Right cardiac atrium (tissue), 5 donors: ENCODE measurements at places on chromosomes 7 and 10.

DNA sequence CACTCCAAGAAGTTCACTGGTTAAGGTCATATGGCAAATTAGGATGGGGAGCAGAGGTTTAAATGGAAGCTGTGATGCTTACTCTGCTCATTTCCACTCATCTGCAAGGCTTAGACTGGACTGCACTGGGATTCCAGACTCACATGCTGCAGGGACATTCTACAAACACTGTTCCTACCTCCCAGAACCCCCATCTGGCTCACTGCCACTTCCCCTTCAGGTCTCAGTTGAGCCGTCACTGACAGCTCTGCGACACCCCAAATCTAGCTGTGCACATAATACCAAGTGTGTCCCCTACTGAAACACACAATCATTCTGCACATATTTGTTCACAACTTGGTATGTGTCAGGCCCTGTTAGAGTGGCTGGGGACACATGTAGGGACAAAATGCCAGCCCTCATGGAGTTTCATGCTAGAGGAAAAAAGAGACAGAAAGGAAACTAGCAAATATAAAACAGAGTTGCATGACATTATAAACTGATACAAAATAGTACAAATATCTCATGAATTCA lies 5.4 kb downstream of the PRKCQ start:
- DNase-seq: no peak

DNA sequence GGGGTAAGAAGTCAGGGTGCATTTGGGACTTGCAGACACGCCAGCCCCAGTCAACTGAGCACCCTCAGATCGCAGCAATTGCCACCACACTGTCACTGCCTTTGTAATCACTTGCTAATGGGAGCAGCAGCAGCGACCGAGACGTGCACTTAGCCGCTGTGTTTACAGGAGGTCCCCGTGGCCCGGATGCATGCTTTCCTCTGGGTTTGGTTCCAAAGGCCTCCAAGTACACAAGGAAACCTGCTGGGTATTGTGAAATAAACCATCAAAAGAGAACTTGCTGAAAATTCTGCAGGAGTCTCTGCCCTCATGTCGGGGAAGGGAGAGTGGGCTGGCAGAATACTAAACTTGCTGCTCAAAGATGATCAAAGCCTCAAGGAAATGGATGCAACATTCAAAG lies 341.7 kb downstream of the DNAJB6 start:
- DNase-seq: no peak

DNA sequence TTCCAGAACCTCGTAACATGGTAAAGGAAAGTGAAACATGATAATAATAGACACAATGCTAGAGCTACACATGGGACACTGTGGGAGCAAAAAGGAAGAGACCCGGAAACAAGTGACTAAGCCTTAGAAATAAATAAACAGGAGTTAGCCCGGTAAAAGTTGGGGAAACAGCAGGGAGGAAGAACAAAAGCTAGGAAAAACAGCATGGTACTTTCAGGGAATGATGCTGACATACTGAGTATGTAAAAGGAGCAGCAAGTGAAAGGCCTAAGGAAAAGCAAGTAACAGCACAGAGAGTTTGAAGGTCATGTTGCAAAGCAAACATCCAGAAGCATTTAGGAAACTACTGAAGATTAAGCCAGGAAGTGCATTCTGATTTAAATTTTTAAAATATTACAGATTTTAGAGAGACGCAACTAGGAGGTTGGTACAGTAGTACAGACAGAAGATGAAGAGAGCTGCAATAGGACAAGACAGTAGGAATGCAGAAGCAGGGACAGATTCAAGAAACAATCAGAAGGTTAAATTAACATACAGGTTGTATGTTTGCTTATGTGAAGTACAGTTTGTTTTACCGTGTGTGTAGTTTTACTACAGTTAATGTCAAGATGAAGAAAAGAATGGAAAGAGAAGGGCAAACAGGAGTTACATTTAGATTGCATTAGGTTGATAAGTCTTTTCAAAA lies 63.7 kb downstream of the ARHGAP12 start:
- no peak for DNase-seq

- DNase-seq: no peak
These were observed 378.5 kb upstream of the SEMA3C start for GRCh38 chr7:81297317-81297716.

- DNase-seq: no peak
These were observed 9.2 kb upstream of the GIMAP5 start for GRCh38 chr7:150728011-150728410.

DNA sequence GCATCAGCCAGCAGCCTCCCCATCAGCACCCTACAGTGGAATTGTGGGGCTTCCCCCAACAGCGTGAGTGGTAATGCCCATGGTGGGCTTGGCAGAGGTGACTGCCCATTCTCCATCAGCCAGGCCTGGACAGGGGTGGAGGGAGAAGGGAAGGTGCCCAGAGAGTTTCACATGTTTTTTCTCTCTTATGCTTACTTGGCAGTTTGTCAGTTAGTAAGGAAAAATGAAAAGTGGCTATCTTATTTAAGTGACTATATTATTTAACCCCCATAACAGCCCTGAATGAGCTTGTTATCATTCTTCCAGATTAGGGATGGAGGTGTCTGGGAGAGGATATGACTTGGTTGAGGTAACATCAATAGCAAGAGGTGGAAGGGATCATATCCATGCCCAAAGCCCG lies 921.7 kb downstream of the GRID1 start:
- no peak for DNase-seq

- DNase-seq: no peak
These were observed 184.5 kb downstream of the PRKCQ start for GRCh38 chr10:6395606-6396005.

- DNase-seq: no peak
These were observed 169.6 kb downstream of the SRPK2 start for GRCh38 chr7:105218939-105219770.

- no peak for DNase-seq
These were observed 359.9 kb downstream of the GLRX3 start for GRCh38 chr10:130495891-130496636.

DNA sequence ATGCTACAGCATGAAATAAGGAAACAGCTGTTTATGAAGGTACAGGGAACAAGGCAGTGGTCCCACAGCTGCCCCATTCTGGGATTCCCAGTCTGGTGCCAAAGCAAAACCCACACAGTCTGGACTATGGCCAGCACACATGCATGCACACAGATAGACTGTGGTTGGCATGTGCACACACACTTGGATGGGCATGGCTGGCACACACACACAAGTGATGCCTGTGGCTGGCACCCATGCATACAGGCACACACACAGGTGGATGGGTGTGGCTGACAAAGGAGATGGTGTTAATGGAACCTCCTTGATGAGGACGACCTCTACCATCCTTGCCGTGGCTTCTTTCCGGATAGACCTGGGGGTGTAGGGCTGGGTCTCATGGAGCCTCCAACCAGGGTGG lies 114.0 kb upstream of the LYZL2 start:
- DNase-seq: no peak

GRCh38 chr10:116829711-116830110 lies 19.6 kb upstream of the ENO4 start:
- DNase-seq: no peak

GRCh38 chr10:95500097-95500496 lies 61.1 kb downstream of the SORBS1 start:
- DNase-seq: no peak

GRCh38 chr10:1411956-1412355 lies 325.4 kb downstream of the ADARB2 start:
- no peak for DNase-seq

- DNase-seq: no peak
These were observed 183.7 kb upstream of the SH2B2 start for GRCh38 chr7:102103027-102103372.

GRCh38 chr10:114046087-114046458 lies 2.4 kb downstream of the ADRB1 start:
- DNase-seq: no peak

DNA sequence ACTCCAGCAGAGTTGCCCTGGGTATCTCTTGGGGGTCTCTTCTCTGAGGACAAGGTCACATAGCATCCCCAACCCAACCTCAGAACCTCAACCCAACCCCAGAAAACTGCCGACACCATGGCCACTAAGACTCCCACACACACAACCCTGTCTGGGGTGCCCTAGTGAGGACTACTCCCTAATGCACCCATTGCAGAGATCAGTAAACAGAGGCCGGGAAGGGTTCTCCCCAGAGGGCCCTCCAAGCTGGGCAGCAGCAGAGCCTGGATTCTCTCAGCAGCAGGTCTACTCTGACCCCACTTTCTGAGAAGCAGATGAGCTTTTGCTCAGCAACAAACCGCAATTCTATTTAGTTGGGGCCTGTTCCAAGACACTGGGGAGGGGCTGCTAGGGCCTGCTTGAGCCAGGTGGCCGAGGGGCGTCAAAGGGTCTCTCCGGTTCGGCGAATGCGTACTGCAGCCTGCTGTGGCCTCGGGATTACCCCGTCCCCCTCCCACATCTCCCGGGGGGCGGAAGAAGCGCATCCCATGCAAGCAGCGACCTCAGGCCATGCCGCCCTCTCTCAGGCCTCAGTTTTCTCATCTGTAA lies 828 bp downstream of the OGDHL start:
- no peak for DNase-seq

DNA sequence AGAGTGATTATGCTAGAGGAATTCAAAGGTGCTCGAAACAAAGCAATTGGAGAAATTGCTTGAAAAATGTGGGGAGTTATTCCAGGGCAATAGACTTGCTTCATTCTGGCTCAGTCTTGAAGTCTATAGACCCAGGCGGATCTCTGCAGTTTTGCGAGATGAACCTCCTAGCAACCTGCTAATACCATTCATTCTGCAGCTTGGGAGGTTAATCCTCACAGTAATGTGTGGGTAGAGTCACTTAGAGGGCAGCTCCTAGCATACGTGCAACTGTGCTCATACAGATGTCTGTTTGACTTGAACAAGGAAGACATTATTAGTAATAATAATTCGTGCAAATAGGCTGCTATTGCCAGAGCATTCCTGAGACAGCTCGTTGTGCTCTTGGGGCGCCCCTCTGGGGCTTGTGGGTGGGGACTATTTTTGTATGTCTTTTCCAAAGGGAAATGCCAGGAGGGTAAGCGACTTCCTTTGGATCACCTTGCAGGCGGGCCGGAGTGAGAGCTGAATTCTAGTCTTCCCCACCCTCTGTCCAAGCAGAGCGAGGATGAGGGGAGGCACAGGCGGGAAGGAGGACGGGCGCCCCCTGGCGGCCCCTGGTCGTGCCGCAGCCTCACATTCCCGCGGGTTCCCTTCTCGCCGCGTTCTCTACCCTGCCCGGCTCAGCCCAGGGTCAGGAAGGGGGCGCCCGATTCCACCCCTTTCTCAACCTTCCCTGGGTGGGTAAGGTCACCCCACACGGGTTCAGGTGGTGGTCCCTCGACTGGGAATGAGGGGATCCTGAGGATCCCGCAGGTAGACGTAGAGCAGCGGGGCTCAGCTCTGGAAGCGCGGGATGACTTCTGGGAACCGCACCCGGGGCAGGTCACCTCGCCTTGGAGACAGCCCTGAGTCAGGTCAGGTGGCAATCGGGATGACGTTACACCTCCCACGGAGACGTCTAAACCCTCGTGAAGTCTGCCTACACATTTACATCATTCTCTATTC lies 241.5 kb downstream of the PHTF2 start:
- DNase-seq: peak; percentile 23

DNA sequence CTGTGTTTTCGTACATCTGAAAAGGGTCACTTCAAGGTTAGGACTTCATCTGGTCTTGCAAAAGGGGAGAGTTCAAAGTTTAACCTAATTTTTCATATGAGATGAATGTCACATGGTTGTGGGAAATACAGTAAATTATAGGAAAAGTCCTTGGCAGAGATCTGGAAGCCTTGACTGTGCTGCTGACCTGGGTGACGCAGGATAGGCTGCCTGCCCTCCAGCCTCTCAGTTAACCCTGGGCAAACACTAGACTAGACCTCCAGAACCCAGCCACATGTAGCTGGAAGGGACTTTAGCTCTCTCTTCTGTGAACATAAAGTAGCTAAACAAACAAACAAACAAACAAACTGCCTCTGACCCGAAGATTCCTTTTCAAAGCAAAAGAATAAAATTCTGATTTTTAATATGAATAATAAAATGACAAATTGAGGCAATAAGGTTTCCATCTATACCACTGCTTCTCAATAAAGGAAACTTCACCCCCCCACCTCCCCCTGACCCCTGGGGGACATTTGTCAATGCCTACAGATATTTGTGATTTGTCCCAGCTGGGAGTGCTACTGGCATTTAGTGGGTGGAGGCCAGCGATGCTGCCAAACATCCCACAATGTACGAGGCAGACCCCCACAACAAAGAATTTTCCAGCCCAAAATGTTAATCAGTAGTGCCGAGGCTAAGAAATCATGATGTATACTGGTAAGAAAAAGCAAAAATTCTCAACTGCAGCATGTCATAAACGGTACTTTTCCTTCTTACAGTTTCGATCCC lies 75.2 kb upstream of the PRR15 start:
- no peak for DNase-seq

GRCh38 chr7:50282813-50283605 lies 21.5 kb upstream of the IKZF1 start:
- DNase-seq: no peak

- DNase-seq: peak; percentile 81
These were observed 3.2 kb downstream of the MKX start for GRCh38 chr10:27742195-27743011.

DNA sequence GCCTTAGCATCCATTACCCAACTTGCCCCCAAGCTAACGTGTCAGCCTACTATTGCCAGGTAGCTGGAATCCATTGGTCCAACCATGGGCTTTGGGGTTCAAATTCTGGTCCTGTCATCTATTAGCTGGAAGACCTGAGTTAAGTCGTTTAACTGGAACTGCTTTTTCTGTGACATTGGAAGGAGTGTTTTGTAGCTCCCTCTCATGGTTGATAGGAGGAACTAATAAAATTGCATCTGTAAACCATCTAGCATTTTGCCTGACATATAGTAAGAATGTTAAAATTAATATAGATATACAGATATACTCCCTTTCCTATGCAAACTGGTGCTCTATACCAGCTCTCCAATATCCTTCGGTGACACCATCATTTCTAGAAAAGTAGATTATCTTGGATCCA lies 23.8 kb upstream of the SLF2 start:
- no peak for DNase-seq

DNA sequence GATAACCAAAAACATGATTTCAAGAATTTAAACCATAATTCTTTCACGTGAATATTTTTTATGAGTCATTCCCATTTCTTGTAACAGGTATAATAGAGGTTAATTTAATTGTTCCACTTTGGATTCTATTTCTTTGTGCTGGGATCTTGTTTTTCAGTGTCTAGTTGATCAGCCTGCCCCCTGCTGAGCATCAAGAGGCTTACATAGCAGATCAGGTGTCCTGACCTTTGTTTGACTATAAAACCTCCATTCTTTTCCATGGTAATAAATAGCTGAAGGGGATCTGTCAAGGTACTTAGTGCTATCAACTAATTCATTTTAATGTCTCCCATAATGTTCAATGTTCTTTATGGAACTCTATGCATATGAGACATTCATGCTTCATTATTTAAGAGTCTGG lies 4.9 kb downstream of the COL17A1 start:
- no peak for DNase-seq

DNA sequence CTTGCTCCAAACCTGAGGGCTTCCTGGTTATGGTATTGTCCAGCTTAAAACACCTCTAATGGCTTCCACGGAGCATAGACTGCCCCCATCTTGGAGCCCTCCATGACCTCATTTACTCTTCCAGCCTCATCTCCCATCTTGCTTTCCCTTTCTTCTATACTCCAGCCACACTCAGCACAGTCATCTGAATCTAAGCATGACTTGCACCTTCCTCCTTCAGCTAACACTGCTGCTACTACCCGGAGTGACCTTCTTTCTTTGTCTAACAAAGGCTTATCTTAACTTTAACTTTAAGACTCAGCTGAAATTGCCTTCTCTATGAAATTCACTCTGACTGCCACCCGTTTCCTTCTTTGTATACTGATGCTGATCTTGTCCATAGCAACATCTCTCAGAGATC lies 135.1 kb downstream of the FAM107B start:
- DNase-seq: no peak

- DNase-seq: peak; percentile 20
These were observed 71.5 kb upstream of the LRRC4 start for GRCh38 chr7:128102490-128103291.
